ENCODE measurements at places on chromosomes 1 and 21. TPM values are rescaled to one million over a fixed set of nuclear protein-coding genes. Genes with fewer than 3 reads are reported as not detected.

The SLC41A1 gene
- 59.5 TPM for total RNA-seq

The DNM3 gene
- 0.92 TPM for total RNA-seq

The TSTD1 gene
- total RNA-seq: 11.1 TPM

The TMEM39B gene
- 11.3 TPM for total RNA-seq

The CELA2B gene
- 0.36 TPM for total RNA-seq

The REN gene
- total RNA-seq: not detected

DNA sequence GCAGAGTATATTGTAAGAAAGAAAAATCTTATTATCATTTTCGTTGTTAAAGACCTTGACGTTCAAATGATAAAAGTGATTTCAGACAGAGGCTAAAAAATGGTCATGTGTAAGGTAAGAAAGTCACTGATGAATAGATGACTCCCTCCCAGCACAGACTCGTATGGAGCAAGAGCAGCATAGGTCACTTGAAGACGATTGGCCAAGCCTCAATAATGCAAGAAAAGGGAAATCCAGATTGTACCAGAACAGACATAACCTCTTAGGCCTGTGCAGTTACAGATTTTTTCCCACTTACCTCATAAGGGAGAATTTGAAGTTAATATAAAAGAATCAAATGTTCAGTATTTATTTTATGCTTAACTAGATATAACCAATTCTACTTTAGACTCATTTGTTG is 16.3 kb upstream of the OLFML2B start:
- DNase-seq: no peak

DNA sequence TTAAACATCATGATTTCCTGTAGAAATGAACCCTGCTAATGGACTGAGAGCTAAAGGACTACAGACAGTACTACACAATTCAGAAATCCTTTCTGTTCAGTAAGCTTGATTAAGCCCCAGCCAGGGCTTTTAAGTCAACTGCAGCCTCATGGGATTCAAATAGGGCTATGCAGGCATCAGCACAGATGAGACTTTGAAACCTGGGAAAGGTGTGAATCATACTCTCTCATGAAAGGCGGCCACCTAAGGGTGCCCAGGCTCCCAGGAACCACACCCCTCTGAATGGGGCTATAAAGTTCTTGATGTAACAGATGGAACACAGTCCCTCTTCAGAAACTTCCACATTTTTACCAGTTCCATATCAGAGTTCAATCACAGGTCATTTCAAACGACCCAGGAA is 7.6 kb downstream of the SIPA1L2 start:
- DNase-seq: no peak

GRCh38 chr1:39116116-39116607 is 88.3 kb upstream of the MACF1 start:
- DNase-seq: no peak

- no peak for DNase-seq
Observed at GRCh38 chr1:59693406-59693805, 121.3 kb upstream of the HOOK1 start.

- DNase-seq: no peak
Observed at GRCh38 chr21:32141318-32141633, 137.6 kb downstream of the MIS18A start.

DNA sequence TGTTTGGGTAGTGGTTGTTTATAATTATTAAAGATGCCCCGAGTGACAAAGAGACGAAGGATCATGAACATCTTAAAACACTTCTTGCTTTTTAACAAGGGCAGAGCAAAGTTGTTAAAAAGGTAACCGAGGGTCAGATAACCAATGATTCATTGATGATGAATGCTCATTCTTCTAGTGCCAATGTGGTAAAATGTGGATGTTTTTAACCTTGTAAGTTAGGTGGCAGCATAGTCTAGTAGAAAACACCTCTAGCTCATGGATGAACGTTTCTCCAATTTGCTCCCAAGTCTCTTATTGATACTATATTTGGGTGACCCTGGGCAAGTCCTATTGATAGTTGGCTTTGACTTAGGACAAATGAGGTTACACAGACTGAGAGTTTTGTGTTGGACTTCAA is 167.9 kb downstream of the KIF26B start:
- no peak for DNase-seq

- no peak for DNase-seq
Observed at GRCh38 chr1:18996548-18997177, 40.2 kb upstream of the IFFO2 start.

DNA sequence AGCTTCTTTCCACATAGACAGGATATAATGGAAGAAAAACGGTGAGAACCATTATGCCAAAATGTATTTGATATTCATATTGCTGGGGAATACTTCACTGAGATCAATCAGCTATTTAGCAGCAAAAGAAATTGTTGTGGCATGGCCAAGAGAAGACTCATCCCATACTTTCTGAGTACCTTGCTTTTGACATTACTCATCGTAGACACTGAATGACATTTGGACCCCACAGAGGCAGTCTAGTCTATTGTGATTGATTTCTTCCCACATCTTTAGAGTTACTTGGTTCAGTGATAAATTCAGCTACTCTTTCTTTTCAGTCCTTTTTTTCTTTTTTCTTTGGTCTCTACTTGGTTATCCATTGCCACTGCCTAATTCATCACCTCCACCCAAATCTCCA is 22.1 kb downstream of the ATP1B1 start:
- no peak for DNase-seq

GRCh38 chr1:239913141-239913585 is 178.5 kb upstream of the FMN2 start:
- no peak for DNase-seq

DNA sequence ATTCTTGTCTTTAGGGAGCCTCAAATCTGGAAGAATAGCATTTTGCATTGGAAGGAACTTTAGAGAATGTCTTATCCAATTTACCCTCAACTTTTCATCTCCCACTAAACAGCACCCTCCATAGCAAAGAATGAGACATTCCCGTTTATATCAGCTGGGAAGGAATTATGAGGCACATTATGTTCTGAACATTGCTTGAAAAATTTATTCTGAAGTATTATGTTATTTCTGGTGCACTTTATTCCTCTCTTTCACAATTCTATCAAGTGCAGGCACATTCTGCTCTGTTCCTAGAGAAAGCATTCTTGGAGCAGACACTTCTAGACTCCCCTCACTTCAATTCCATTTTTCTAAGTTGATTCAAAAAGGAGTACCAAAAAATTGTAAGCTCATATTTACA is 147.9 kb downstream of the EDEM3 start:
- DNase-seq: no peak

DNA sequence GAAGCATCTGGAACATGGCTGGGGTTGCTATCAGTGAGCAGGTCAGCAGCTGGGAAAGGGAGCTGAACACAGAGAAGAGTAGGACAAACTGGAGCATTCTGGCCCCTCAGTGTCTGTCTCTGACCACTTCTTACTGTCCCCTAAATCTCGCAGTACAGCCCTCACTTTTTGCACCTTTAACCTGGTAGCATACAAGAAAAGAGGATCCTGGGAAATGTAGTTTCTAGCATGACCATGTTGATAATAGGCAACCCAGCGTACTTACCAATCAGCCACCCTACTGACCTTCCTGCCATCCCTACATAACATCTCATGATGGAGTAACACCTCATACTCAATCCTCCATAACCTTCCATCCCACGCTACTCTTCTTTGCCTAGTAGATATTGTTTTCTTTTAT is 99.1 kb upstream of the RAVER2 start:
- no peak for DNase-seq

DNA sequence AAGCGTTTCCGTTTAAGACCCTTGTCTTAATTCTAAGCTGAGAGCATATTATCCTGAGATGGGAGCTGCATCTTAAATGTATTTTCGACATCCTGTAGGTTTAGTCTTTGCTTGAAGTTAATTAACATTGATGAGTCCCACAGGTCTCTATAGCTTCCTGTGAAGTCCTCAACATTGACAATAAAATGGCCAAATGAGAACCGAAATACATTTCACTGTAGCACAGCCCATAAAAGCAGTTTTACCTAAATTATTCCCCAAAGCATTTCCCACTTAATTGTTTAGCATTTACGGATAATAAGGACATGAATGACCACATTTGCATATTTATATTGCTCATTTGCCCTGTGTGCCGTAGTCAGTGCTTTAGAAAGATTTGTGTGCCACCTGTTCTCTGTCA is 116.4 kb downstream of the CRB1 start:
- no peak for DNase-seq

DNA sequence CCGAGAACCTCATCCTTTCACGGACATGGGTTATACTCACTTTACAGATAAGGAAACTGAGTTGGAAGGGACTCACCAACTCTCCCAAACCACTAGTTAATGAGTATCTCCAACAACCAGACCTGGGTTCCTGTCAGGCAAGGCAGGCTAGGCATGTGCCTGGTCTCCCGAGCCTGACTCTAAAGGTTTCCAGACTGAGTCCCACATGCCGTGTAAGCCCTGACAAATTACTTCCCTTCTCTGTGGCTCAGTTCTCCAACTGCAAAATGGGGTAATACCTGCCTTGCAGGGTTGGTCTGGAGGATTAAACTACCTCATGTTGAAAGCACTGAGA is 34.3 kb downstream of the SSBP3 start:
- DNase-seq: no peak

DNA sequence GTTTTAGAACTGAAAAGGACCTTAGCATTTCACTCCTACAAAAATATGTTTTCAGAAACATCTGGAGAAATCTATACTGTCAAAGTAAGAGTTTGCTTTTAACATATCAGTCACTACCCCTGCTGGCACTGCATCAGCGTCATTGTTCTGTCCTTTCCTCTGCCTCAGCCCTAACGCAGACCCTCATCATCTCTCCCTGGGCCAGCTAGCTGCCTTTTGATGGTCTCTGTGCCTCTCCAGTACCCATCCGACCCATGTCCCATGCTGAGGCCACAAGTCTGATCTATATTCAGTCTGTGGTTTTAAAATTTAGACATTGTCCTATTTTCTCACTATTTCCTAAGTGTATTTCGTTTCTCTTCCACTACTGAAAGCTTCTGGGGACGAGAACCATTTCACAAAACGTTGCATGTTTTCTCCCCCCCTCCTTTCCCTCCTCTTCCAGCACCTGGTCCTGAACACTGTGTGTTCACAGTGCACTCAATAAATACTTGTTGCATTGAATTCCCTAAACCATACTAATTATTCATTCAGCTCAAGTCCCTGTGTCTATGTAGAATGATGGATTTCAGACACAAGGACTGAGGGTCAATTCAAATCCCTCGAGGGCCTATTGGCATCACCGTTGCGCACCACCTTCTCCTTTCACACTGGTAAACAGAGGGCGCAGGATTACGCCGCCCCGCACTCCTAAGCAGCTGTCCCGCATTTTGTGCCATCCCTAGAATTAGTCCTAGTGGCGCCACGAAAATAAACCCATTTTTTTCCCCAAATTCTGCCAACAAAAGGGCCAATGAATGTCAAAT is 53.4 kb downstream of the CD2 start:
- no peak for DNase-seq

DNA sequence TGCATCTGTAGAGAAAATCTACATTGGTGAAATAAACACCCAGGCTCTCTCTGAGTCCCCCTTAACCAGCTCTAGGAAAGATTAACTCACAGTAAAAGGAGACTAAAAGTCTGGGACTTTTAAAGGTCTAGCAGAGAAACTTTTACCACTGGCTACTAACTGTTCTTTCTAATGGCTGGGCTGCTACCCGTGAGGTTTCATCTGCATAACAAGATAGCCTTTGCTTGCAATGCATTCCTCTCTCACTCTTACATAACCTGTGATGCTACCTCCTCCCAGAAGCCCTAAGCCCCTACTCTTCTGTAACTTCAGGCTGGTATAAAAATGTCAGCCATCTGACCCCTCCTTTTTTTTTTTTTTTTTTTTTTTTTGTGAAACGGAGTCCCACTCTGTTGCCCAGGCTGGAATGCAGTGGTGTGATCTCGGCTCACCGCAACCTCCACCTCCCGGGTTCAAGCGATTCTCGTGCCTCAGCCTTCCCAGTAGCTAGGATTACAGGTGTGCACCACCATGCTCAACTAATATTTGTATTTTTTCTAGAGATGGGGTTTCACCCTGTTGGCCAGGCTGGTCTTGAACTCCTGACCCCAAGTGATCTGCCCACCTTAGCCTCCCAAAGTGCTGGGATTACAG is 344.2 kb downstream of the RGS7 start:
- no peak for DNase-seq

DNA sequence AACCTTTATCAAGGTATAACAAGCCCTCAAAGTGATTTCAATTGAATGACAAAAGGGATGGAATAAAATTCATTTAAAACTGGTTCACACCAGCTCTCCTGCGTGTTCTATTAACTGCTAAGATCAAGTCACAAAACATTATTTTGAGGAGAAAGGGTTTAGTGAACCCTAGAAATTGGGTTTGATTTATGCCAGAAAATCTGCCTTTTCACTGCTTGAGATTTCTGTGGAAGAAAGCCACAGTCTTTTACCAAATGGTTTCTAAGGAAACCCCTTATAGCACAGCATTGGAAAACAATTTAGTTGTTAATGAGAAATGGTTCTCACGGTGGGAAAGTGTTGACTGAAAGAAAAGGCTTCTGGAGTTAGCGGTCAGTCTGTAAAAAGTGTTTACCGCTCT is 43.6 kb upstream of the DPH5 start:
- DNase-seq: no peak

- DNase-seq: no peak
Observed at GRCh38 chr21:34968414-34969333, 80.4 kb downstream of the RUNX1 start.

DNA sequence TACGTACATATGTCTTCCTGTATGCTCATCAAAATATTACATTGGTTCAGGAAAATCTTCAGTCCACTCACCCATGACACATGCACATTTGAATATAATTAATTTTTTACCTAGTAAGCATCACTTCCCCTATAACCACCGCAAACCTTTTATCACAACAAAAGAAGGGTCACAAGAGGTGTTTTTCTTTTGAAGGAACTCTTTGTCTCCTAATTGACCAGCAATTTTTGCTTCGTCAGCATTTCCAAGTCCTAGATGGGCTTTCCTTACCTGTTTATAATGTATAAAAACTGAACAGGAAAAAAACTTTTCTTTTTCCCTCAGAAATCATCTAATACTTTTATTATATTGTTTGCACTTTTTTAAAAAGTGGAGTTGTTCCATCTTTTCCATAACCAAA is 631.3 kb downstream of the PLA2G4A start:
- no peak for DNase-seq

DNA sequence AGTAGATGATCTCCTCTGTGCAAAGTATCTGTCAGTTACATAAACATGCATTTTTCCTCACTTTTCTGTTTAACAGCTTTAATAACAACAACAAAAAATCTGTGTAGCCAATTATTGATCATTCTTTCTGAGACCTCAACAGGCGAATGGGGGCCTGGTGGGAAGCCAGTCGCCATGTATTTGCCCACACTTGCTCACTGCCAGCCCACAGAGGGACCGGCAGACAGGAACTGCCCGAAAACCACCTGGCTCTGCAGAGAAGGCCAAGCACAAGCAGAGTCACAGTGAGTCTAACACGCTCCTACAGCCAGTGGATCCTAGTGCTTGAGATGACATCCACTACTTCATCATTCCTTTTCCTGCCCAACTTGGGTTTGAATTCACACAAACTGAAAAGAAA is 56.1 kb downstream of the NPHP4 start:
- no peak for DNase-seq

GRCh38 chr1:39086865-39087409 is 60.8 kb downstream of the NDUFS5 start:
- peak; percentile 67 for DNase-seq
